ENCODE measurements at places on chromosomes 1 and 21.

GRCh38 chr1:229253151-229253974 is 17.5 kb upstream of the RAB4A start:
- DNase-seq: no peak

DNA sequence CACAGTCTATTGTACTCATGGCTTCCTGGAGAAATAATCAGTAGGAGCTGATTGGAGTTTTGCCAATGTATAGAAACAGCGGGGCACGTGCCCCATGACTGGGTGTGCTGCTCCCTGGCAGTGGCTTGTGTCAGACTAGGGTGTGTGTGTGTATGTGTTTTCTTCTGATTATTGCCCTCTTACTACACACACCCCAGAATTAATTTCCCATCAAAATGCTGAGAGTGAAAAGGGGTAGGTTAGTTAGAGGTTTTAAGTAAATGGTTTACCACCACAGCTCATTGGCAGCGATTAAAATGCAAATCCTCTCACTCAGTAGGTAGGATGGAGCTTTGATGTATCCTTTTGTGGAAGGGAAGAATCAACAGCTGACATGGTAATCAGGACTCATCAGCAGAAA is 29.9 kb downstream of the HHAT start:
- no peak for DNase-seq

- DNase-seq: no peak
Measured at GRCh38 chr1:29453502-29454240, 217.3 kb downstream of the PTPRU start.

DNA sequence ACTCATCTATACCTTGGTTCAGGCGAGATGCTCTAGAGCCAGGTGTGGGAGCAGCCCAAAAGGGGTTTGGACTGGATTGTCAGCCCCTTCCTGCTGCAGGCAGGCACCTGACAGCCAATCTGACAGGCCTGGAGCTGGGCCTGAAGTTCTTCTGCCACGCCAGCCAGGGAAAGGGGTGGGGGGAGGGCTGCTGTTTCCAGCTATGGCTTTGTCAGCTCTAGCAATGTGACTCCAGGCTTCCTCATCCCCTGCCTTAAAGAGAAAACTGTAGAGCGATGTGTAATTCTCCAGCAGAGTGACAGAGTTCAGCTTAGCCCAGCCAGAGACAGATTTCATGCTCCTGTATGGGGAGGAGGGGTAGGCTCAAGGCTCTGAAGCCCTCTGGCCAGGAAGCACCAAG is 30.3 kb downstream of the WNT4 start:
- DNase-seq: no peak

DNA sequence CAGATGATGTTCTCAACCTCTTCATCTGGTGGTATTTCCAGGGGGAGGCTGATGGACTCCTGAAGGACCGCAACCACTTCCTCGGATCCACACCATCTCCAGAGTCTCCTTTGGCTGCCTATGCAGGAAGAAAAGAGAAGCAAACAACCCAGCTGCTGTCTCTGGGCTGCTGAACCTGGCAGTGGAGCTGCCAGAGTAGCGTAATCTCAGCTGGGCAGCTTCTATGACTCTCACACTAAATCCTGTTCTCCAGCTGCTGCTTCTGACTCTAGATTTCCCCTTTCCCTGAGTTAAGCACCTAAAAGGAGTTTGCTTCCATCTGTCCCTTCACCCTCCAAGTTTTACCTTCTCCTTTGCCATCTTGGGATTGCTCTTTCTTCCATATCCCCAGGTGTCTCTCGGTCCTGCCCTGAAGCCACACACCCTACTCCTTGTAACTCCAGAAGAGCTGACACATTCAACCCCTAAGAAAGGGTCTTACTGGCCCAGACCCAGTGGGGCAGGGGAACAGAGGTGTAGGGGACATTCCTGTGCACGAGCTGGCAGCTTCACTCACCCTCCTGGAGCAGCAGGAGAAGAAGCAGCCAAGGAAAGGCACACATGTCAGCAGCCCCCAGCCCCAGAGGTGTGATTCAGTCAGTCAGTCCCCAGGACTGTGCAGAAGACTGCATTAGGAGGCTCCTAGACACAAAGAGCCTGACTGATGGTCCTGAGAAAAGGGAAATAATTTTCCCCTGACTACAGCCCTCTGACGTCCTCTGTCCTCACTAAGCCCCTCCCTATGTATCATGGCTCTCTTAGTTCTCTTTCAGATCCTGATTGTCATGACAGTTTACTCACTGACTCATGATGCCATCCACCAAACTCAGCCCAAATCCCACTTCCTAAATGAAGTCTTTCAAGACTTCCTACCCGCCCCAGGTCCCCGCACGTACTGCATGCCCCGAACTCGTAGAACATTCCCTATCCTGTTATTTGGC is at the start of gene SLAMF9:
TSS of gene SLAMF9 (minus strand) at position 702 of the 980 bp plus-strand sequence. CDS start at position 602, 100 bp downstream.
- DNase-seq: no peak

GRCh38 chr1:45297666-45298356 is 28.9 kb upstream of the HPDL start:
- no peak for DNase-seq

- no peak for DNase-seq
Measured at GRCh38 chr1:23436520-23437354, 12.2 kb upstream of the TCEA3 start.

- DNase-seq: no peak
Measured at GRCh38 chr1:224525411-224526040, 90.6 kb upstream of the CNIH3 start.

DNA sequence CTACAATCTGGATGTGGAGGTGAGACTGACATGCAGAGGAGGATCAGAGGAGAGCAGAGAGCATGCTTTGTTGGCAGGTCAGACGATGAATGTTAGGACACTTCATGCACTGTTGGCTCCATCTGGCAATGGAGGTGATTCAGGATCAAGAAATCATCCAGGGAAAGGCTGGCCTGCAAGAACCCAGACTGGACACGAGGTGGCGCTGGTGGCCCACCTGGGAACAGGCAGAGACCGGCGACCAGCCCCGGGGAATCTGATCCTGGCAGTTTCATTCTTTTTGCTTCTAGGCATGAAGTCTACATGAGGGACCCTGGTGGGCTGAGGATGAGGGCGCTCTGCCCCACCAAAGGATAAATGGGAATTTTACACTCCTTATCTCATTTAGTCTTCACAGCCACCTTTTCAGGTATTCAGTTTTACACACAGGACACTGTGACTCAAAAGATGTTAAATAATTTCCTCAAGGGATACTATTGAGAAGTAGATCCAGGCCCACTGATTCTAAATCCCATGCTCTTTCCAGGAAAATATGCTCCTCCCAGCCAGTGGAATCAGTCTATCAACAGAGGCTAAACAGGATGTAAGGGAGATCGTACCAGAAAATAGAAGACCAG is 26.2 kb upstream of the SCMH1 start:
- peak; percentile 61 for DNase-seq

- DNase-seq: no peak
Measured at GRCh38 chr1:82139751-82140468, 339.2 kb downstream of the ADGRL2 start.

GRCh38 chr1:32960819-32961355 is 3.7 kb downstream of the RNF19B start:
- DNase-seq: no peak

- DNase-seq: no peak
Measured at GRCh38 chr1:218250492-218250891, 34.6 kb upstream of the RRP15 start.

- DNase-seq: no peak
Measured at GRCh38 chr1:59487335-59488031, 190.6 kb downstream of the FGGY start.

DNA sequence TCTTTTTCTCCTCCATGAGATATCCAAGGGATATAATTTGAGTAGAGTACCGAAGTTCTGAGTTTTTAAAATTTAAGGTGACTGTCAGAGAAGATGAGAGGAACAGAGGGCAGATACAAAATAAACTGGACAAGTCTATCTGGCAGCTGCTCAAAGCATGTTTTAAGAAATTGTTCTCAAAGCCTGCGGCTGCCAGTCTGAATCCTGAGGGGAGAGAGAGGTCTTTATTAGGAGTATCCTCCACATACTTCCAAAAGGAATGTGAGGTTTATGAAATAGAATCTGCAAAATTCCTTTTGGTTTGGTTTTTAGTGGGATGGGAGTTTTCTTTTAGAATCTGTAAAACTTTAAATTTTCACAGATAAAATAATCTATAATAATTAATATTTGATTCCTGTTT is 41.3 kb downstream of the TTC13 start:
- DNase-seq: no peak

DNA sequence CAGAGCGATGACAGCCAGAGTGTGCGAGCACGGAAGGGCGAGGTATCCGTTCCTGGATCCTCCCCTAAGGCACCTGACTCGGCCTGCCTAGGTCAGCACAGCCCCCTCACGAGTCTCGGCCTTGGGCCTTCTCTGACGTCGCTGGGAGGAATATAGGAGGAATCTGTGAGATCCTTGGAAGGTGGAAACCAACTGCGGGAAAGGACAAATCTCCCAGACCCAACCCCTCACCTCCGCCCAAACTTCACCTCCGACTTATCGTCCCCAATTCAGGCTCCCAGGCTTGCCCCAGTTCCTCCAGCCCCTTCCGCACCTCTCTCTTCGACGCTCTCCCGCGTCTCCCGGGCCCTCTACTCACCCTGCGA is 494 bp downstream of the APH1A start:
- DNase-seq: no peak

- DNase-seq: no peak
Measured at GRCh38 chr1:116538544-116538943, 32.3 kb downstream of the CD58 start.

- DNase-seq: peak; percentile 62
Measured at GRCh38 chr1:57424231-57425027, 569 bp upstream of the DAB1 start.

GRCh38 chr1:92707292-92707691 is 77.6 kb downstream of the EVI5 start:
- no peak for DNase-seq

DNA sequence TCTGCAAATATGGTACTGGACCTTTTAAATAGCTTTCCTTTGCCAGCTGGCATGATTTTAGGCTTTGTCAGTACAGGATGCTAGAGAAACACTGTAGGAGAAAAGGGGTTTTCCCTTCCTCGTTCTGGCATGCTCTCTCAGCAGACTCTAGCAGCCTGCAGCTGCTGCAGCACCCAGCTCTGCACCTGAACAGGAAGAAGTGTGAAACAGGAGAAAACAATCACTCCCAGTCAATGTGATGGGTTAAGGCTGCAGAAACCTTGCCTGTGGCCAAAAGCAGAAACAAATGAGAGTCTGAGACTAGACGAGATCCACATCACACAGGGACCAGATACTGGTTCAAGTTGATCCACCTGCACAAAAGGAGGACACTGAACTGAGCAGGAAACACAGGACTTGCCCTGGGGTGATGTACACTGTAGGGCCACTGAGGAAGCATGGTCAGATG is 21.2 kb downstream of the OVGP1 start:
- no peak for DNase-seq

DNA sequence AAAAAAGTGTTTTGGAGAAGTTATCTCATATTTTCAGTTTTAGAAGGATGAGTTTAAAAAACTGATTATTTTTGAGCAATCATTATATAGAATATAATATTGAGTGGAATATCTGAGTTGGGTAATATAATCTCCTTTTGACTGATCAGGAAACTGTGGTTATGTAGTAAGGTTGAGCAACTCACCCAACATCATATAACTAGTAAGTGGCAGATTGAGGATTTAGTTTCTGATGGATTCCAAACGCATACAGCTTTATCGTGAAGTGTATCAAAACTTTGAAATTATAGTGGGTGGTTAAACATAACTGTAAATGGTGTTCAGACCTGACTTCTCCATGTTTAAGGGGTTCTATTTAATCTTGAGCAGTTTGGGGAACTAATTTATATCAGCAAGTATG is 98.6 kb downstream of the OLFM3 start:
- DNase-seq: no peak

GRCh38 chr1:70005386-70006034 is 199.9 kb downstream of the LRRC40 start:
- no peak for DNase-seq

DNA sequence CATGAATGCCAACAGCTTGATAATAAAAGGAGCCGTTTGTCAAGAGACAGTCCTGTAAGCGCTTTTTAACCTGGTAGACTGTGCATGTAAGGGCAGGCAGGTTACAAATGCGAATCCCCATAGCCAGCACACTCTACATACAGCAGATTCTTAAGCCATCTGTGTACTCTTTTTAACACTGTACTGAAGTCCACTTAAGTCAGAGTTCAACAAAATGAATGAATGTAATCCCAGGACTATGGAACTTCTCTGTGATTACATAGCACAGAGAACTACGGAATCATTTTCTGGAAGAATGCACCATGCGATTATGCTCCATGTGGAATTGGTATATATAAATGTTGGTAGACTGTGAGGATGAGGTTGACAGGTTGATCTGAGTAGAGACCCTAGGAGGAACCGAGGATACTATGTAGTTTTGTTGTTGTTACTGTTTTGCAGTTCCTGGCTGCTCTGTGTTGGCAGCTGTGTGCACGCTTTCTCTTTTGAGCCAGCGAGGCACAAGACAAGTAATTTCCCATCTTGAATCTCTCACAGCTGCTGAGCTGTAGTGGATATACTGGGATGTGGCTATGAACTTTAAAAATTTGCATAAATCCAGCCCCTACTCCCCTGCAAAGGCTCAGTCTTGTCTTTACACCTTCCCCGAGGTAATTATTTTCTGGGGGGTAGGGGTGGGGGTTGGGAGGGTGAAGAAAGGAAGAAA is 21.9 kb downstream of the LRRC8D start:
- DNase-seq: peak; percentile 56

DNA sequence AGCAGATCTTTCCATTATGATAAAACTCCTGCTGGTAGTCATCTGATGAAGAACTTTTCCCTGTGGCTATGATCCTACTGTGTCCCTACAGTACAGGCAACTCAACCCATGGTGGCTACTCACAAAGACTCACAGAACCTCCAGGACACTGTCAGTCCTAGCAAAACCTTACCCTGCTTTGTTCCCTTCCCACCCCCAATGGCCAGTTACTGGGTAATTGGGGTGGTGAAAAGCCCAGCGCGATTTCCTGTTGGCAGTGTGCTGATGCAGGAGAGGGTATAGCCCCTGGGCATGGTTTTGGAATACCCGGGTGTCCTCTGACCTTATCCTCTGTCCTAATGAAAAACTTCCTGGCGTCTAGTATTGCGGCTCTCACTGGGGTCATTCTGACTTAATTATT is 533 bp upstream of the RGL1 start:
- no peak for DNase-seq

- no peak for DNase-seq
Measured at GRCh38 chr1:97898948-97899347, 21.9 kb downstream of the DPYD start.

DNA sequence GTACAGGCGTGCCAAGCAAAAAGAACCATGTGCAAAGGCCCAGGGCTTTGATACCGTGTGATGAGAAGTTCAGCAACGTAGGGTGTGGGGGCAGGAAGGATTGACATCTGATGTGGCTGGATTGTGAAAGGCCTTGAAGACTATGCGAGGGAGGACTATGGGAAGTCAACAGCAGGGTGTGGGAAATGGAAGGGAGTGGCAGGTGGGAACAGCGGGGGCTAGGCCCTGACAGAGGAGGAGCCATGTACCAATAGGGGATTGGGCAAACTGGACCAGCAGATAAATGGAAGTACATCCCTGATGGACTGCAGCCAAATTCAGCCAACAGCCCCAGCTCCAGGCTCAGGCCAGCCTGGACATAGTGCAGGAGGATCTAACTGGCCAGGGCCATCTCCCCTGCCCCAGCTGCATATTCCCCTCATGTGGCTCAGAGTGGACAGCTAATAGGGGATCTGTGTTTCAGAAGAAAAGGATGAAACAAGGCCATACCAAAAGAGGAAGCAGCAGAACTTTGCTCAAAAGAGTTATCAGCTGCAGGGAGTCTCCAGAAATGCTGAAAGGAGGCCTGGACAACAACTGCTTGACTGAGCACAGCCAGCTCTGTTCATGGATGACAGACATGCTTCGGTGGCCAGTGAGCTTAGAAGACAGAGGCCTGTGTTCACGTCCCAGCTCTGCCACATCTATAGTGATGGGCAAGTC is 140.2 kb upstream of the SGIP1 start:
- peak; percentile 0 for DNase-seq

Data from NCI-H187 (cell line).